ENCODE measurements at places on chromosomes 7 and 10.
A peak's percentile ranks its signal among the peaks of the same experiment; 100 is the strongest.

- no peak for DNase-seq
Observed at GRCh38 chr10:56561336-56561735, 200.3 kb upstream of the ZWINT start.

DNA sequence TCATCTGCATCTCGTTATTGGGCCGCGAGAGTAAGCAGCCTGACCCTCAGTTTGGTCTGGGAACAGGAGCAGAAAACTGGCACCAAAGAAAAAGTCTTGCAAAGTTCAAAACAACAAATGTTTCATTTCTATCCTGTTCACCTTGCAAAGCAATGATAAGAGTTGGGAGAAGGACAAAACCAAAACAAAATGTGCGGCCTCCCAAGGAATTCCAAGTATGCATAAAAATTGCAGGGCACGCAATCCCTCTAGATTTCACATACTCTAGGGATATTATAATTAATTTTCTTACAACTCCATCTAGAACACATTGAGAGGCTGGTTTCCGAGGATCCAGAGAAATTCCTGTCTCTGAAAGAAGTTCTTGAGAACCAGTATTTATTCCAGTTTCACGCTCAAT is 20.1 kb downstream of the CHUK start:
- DNase-seq = no peak

GRCh38 chr10:122656741-122657140 is 42.9 kb downstream of the C10orf120 start:
- DNase-seq = no peak

GRCh38 chr7:130273933-130274255 is 7.2 kb downstream of the CPA2 start:
- DNase-seq = peak; percentile 23

DNA sequence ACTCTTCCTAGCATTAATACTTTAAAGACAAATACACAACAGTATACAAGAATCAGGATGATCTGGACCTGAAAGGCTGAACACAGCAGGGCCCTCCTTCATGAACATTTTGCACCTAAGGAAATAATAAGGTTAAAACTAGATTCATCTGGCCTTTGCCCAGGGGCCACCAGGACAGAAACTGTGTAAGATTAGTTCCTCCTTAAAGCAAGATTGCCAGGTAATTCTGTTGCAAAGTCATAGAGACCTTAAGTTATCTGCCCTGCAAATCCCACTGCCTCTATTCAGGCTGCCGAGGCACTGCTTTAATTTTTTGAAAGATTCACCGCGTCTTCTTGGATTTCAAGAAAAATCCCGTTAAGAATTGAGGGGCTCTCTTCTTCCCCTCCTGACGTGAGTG is 1.6 kb upstream of the KIAA1217 start:
- DNase-seq = no peak

GRCh38 chr7:46607176-46607575 is 686.1 kb upstream of the IGFBP3 start:
- no peak for DNase-seq

GRCh38 chr10:11162828-11163599 is 145.3 kb downstream of the CELF2 start:
- DNase-seq = no peak

GRCh38 chr10:42754155-42755027 is 28.2 kb upstream of the BMS1 start:
- DNase-seq = no peak

- DNase-seq = no peak
Observed at GRCh38 chr7:117492649-117493048, 12.8 kb downstream of the CFTR start.

GRCh38 chr7:151451626-151452571 is 12.0 kb upstream of the CRYGN start:
- DNase-seq = no peak

GRCh38 chr10:70358446-70358845 is 24.0 kb downstream of the LRRC20 start:
- no peak for DNase-seq

DNA sequence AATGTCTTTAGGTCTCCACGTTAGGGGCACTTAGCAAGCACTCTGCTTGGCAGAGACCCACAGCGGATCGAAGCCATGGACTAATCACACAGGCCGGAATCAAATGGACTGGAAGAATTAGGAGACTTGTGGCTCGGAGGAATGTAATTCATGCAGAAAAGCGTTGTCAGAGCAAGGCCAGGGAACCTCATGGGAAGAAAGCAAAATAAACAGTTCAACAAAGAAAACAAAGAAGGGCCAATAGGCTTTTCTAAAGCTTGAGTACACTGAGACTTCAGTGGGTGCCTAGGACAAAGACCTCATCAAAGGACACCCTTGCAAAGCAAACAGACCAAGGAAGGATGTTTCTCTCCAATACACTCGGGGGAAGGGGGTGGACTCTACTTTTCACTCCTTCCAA is 171.1 kb downstream of the GLI3 start:
- no peak for DNase-seq

GRCh38 chr10:80144067-80144695 is 11.7 kb downstream of the PLAC9 start:
- DNase-seq = no peak

DNA sequence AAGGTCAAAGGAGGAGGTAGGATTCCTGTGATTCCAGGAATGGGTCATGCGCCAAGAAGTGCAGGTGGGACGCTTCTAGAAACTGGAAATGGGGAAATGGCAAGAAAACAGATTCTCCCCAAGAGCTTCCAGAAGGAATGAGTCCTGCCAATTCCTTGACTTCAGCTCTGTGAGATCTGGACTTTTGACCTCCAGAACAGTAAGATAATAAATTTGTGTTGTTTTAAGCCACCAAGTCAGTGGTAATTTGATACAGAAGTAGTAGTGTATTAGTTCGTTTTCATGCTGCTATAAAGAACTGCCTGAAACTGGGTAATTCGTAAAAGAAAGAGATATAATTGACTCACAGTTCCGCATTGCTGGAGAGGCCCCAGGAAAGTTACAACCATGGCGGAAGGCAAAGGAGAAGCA is 178.6 kb upstream of the GALNT17 start:
- DNase-seq = no peak

GRCh38 chr10:30702860-30703259 is 73.3 kb upstream of the LYZL2 start:
- no peak for DNase-seq

DNA sequence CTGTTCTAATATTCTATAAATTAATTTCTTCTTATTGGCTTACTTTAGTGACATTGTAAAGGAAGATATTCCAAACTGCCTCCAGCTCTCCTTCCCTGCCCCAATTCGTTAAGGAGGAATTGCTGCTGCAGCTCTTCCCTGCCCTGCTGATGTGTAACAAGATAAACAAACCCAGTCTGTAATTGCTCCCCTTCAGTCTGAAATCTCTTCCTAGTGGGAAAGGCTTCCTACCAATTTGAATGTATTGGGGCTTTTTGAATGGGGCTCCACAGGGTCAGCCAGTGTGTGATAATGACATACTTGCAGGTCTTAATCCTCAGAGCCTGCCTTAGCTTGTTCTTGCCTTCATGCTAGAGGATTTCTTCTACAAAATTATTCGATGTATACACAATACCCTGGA is 849.9 kb upstream of the GHITM start:
- DNase-seq = no peak

DNA sequence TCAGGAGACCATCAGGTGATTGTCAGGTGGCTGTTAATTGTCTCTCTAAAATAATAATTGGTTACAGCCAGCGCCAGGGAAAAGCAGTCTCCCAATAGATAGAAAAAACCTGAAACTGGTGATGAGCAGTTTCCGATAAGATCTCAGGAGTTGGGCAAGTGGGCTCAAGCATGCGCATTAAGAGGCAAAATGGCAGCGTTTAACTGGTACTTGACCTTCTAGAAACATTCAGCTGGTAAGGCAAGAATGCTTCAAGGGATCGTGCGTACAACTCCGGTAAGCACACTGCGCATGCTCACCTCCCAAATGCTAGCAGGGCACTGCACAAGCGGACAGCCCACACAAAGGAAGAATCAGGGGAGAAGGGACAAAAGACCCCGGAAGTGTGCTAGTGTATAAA is 48.5 kb downstream of the BLNK start:
- no peak for DNase-seq

DNA sequence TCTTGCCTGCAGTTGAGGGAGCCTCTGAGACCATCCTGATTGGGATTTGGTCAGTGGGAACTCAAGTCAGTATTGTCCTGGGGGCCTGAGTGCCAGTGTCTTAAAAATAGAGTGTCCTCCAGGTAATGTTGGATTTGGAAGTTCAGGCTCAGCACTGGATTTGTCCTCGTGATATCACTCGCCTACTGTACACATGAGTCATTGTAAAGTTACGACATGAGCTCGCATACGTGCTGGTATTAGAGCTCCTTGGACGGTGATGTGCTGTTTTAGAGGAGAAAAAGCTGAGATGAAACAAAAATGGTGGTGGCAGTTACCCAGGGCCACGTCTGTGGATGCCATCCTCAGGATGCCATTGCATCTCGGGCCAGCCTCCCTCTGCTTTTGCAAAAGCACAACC is 78.2 kb downstream of the MGMT start:
- DNase-seq = no peak

DNA sequence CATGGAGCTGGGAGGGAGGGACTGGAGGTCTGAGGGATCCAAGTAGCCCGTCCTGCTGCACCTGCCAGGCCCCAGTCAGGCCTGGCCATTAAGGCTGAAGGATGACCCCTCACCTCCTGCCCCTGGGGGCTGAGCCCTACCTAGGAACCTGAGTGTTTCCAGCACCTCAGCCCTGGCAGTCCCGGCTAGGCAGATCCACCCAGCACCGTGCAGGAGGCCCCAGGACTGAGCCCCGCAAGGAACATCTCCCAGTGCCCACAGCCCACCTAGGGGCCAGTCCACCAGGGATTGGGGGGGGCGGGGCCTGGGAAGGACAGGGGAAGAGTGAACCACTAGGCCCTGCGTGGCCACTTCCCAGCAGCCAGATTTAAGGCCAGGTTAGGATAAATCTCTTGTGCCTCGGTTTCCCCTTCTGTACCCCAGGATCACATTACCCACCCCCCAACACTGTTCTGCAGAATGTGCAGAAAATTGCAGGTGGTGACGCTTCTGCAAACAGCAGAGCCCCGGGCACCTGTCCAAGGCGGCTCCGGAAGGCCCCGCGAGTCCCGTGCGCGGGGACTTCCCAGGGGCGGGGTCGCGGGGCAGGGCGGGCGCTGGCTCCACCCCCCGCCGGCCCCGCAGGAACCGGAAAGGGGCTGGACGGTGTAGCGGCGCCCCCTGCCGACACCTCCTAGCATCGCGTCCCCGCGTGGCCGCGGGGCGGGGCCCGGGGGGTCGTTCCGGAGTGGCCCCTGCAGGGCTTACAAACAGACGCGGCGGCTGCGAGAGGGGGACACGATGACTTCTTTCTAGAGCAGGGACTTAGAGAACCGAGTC is 55.9 kb downstream of the PWWP2B start:
- peak; percentile 18 for DNase-seq

Data from AG04450 (cell line).